Stimulated activated CD4-positive, alpha-beta T cell treated with anti-CD3 and anti-CD28 coated beads, TNF-alpha, amount 100 ng/mL, for 1 hour (primary cell): ENCODE measurements at places on chromosomes 5 and 9.

- DNase-seq: no peak
Observed at GRCh38 chr9:6562871-6563430, 82.6 kb downstream of the GLDC start.

GRCh38 chr5:72661405-72661804 is 154.2 kb upstream of the ZNF366 start:
- no peak for DNase-seq

GRCh38 chr9:11356067-11356466 is 743.3 kb upstream of the PTPRD start:
- DNase-seq: no peak

DNA sequence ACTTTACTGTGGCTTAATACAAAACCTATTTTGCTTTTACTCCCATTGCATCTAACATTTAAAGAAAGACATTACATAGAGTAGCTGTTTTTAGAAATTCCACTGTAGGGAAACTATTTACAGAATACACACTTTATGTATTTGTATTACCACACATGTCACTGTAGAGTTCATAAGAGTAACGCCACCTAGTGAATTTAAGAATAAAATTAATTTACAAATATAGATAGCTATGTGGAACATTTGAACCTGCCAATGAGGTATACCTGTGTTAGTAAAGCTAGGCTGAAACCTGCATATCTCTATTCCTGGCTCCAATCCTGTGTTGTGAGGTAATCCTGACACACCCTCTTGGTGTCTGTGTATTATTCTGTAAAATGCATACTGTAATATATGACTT is 234.4 kb downstream of the MAST4 start:
- DNase-seq: no peak

DNA sequence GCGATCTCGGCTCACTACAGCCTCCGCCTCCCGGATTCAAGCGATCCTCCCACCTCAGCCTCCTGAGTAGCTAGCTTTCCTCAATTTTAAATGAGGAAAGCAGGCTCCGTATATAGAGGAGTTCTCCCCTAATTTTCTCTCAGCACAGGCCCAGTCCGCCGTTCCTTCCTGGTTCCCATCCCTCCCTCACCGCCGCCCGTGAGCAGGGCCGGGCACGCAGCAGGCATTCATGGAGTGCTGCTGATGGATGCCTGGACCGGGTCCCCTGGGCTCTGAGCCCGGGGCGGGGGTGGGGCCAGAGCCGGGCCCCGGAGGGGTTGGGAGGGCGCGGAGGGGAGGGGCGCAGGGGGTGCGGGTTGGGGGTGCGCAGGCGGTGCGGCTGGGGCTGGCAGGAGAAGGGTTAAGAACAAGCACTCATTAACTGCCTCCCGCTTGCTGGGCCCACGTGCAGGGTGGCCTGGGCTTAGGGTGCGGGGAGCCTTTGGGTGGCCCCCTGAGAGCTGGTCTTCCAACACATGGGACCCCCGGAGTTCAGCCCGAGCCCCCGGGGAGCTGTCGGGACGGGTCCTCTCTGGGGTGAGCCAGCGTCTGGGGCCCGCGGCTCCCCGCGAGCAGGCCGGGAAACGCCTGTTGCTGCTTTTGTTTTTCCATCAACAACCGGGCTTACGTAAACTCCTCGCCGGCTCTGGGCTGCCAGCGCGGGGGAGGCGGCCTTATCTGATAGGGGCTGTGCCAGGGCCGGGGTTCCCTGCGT is 33.7 kb downstream of the LHX2 start:
- no peak for DNase-seq

DNA sequence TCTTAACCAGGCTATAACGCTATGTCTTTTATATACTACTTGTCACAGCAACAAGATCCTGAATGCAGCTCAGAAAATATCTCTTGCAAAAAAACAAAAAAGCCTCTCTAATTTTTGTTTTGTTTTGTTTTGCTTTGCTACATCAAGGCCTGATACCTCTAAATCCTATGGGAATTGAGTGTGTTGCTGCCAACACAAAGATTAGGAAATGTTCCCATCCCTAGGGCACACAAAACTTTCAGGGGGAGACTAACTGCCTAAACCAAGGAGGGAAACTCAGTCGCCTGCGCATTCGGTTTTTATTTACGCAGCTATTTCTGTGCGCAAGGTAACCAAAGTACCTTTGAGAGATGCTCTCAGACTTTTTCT is 1.7 kb downstream of the SSBP2 start:
- DNase-seq: no peak

DNA sequence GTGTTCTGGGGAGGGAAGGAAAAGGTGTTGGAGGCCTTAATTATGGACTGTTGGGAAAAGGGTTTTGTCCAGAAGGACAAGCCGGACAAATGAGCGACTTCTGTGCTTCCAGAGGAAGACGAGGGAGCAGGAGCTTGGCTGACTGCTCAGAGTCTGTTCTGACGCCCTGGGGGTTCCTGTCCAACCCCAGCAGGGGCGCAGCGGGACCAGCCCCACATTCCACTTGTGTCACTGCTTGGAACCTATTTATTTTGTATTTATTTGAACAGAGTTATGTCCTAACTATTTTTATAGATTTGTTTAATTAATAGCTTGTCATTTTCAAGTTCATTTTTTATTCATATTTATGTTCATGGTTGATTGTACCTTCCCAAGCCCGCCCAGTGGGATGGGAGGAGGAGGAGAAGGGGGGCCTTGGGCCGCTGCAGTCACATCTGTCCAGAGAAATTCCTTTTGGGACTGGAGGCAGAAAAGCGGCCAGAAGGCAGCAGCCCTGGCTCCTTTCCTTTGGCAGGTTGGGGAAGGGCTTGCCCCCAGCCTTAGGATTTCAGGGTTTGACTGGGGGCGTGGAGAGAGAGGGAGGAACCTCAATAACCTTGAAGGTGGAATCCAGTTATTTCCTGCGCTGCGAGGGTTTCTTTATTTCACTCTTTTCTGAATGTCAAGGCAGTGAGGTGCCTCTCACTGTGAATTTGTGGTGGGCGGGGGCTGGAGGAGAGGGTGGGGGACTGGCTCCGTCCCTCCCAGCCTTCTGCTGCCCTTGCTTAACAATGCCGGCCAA is 19.1 kb downstream of the PTGES2 start:
- no peak for DNase-seq
